Calu3 (cell line): ENCODE measurements at places on chromosomes 16 and 17.

DNA sequence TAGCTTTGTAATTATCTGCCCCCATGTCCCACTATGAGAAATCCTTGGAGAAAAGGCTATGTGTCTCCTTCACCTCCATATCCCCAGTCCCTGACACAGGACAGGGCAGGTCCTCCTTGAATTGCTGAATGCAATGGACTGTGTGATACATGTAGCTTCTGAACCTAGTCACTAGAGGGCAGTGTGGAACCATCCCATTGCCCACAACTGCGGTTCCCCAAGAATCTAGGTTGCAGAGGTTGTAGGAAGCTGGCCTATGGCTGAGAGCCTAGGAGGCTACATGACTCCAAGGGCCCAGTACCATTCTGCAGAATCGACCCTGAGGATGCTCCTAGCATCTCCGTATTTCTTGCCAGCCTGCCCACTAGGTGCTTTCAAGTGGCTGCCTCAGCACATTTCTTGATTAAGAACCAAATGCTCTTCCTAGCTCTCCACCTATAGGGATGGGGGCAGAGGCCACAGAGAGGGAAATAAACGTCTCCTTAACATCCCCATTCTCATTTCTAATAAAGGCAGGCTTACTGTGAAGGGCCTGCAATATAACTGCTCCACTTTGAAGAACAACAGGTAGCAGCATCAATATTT lies 394.0 kb downstream of the CA10 start:
- peak; percentile 78 for DNase-seq

DNA sequence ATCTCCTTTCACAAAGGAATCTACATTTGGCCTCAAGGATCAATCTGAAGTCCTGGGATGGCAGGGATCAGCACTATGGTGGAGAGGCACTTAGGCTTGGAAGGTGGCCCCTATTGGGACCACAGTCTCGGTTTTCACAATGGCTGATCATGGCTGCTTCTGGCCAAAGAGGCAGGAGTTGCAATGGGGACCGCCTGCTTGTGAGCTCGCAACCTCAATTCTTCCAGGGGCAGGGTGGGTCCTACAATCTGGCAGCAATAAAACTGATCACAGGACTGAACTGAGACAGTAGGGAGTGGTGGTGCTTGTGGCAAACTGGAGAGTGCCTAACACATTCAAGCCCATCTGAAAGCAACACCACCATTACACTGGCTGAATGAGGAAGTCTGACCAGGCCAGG lies 83.1 kb downstream of the NETO2 start:
- no peak for DNase-seq

DNA sequence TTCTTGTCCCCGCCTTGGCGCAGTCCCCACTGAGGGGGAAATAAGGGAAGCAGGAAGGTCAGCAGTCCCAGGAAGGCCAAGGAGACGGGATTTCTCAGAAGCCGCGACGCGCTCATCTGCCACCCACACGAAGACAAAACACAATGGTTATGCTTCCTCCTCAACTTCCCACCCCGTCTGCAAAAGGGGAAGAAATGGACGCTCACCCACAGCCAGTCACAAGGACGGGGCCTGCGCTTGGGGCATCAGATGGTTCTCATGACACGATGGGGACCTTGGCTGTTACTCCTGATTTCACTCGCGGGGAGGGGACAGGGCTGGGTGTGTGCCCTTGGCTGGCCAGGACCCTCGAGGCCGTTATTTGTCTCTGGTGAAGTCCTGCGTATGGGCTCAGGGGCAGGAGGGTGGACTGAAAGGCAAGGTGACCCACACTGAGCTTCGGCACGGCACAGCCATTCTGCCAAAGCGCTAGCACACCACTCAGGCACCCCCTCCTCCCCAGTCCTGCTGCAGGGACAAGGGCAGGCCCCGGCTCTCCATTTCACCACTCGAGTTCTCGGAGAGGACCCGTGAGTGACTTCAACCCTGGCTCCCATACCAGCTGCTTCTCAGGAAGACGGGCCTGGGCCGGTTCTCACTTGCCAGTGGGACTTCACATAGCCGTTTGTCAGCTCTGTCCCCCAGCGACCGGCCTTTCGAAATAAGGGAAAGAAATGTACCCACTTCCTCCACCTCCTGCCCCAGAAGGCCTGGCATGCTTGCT lies 84.5 kb downstream of the ABR start:
- DNase-seq, result no peak

DNA sequence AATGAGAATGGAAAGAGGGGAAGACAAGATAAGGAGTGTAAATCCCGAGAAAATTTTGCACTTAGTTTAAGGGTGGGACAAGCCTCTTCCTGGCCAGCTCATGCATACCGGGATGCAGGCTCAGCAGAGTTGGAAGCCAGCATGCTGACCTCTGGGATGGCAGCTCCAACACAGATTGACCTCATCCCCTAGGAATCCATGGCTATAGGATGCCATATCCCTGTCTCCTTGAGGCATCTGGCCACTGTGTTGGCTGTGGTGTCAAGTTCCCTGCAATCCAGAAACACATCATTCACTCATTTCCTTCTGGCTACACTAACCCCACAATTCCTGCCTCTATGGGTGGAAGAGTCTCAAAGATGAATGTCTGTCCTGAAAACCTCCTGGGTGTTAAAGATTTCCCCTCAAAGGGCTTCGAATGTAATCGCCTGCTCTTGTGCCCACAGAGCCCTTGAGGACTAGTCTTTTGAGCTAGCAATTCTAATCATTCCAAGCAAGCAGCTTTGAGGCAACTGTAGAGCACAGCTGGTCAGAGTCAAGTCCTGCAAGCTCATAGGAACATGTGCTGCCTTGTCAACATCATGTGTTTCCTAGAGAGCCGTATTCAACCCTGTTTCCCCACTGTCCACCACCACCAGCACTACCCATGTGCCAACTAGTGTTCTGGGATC lies 141.4 kb downstream of the PMP22 start:
- DNase-seq, result no peak

DNA sequence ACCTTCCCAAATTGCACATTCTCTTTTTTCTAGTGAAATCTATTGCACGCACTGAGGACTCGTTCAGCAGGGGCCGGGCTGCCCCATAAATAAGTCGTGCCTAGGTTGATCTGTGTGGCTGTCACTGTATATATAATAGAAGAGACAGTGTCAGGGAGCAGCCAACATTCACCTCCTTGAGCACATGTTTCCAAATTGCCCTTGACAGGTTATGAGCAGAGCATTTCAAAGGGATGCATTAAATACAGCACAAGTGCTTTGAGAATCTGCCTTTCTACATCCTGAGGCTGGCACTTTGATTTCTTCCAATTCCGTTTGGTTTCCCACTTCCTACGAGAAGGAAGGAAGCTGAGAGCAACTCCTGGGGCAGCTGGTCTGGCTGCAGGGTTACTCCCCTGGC lies 291.2 kb downstream of the NPIPA8 start:
- DNase-seq, result no peak

- no peak for DNase-seq
Measured at GRCh38 chr17:8405499-8406016, 7.9 kb upstream of the RNF222 start.

DNA sequence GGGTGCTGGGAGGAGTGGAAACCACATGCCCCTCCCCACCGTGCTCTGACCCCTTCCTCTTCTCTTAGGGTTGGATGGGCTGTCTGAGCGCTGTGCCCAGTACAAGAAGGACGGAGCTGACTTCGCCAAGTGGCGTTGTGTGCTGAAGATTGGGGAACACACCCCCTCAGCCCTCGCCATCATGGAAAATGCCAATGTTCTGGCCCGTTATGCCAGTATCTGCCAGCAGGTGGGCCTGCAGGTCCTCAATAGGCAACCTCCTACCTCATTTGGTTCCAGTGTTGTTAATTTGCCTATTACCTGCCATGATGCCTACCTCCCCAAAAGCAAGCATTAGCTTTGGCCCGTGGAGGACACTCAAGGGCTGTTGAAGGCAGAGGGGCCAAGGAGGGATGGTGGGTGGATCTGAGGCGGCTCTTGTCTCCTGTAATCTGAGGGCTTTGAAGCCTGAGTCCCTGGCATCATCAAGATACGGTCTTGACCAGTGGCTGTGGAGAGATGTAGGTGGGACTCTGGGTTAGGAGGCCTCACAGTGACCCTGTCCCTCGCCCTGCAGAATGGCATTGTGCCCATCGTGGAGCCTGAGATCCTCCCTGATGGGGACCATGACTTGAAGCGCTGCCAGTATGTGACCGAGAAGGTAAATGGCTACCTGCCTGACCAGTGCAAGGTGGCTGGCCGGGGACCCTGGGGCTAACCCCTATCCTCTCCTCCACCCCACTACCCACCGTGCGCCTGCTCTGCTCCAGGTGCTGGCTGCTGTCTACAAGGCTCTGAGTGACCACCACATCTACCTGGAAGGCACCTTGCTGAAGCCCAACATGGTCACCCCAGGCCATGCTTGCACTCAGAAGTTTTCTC lies 3.4 kb downstream of the ALDOA start:
- DNase-seq, result peak; percentile 70

DNA sequence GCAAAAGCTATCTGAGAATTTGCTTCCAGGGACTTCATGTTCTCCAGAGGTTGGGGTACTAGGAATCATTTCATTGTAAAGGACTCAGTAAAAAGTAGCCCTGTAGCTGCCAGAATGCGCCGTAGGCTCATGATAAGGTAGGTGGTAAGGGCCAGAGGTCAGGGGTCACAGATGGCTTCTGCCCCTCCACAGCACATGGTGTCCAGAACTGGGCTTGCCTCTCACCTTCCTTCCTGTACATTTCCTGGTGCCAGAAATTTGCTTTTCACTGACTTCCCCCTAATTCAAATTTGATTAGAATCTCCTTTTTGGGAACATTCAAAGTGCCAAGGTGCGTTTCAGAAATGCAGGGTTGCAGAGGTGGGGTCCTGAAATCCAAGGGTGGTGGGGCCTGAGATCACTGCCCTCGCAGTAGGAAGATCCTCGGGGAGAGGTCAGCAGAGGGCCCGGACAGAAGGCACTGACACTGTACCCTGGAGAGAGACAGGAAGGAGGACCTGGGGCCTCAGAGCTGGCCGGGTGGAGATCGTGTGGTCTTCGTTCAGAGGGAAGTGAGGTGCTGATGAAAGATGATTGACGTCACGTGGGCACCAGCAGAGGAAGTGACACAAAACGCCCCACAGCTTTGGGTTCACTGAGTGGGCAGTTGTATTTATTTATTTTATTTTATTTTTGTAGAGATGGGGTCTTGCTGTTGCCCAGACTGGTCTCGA lies 25.5 kb upstream of the METRNL start:
- DNase-seq, result no peak

DNA sequence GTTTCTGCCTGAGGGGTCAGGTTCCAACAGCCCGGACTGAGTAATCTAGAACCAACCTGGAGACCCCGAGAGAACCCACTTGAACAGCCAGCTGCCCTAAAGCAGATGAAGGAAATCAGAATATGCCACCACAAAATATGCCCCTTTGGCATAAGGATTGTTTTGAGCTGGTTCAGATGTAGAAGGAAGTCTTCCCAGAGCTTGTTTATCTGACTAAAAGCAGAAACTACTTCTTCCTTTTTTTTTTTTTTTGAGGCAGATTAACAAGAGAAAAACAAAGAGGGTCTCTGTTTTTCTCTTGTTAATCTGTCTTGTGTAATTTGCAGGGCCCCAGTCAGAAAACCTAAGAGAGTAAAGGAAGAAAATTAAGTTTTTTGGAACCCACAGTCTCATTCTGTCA lies 53.0 kb downstream of the PECAM1 start:
- no peak for DNase-seq

DNA sequence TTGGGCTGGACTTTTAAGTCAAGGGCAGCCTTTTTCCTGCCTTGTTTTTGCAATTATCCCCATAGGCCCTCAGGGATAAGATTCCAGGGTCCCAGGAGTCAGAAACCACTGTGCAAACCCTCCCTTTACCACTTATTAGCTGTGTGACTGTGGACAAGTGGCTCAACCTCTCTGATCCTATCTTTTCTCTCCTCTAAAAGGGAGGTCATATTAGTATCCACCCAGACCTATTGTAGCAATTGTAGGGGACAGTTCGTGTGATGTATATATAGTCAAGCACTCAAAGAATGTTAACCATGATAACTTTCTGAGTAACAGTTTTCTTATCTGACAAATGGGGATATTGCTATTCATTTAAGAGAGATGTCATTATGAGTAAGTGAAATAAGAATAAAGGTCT lies 68.2 kb downstream of the IRX5 start:
- no peak for DNase-seq

DNA sequence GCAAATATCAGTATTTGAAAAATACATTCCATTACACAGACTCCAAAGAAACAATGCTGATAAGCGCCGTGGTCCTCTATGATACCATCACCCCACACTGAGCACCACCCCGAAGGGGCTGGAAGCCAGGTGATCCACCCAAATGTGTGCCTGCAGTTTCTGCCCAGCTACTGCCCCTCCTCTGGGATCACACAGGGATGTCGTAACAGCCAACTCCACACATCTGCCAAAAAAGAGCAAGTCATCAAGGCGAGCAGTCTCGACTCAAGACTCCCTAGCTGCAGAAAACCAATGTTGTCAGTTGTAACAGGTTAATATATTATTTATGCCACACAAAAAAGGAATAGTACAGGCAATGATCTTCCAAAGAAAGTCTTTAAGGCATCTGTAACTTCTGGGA lies 21.0 kb downstream of the CYB5D2 start:
- DNase-seq, result no peak

DNA sequence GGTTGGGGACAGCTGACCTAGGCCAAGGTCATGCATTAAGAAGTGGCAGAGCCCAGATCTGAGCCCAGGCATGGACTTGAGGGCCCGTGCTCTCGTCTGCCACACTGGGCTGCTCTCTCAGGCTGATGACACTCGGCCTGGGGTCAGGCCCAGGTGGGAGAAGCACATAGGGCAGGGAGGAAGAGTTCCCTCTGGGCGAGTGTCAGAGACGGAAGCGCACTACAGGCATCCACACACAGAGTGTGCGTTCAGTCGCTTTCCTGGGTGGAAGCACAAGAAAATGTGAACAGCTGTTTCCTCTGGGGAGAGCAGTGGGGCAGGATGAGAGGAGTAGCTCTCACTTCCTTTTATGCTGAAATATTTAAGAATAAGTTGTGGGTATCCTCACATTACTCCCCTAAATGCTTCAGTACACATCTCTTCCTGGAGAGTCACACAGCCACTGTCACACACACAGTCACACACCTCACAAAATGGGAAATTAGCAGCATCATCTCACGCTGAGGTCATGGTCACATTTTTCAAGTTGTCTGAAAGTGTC lies 59.7 kb downstream of the B9D1 start:
- DNase-seq, result no peak

DNA sequence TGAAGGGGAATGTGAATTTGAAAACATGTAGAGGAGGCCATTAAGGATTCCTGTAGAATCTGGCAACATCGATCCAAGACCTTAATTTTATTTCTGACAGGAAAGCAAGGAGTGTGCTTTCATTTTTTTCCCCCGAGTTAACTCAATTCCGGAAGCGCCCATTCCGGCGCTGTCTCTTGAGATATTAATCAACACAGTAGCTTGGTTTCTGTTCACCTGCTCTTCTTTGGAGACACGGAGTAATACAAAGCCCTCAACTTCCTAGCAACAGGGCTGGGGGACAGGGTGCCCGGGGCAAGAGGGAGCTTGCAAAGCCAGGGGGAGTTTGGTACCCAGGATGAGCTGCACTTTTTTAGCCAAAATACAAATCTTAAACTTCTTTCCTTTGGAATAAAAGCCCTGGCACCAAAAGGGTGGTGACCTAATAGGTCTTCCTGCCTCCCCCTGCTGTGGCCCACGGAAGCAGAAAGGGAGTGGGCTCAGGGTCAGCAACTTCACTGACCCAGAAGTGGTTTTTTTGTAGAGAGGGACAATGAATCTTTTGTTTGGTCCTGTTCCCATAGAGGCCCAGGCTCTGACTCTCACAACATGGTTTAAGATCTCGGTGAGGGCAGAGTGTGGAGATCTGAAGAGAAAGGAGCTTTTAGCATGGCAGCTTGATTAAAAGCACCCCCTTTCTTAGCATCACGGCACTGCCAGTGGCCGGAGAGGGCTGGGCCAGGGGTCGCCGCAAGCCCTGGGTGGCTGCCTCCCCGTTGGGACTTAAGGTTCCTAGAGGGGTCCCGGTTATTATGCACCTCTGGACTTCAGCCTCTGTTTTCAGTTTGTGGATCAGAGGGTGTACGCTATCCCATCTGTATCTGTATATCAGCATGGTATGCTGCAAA lies 207.3 kb downstream of the CCDC182 start:
- no peak for DNase-seq
